ENCODE measurements at places on chromosomes 3 and 15.

GRCh38 chr15:80970018-80970657 lies 19.5 kb downstream of the MESD start:
- peak; percentile 83 for DNase-seq

- no peak for DNase-seq
Observed at GRCh38 chr15:93500155-93500554, 411.1 kb upstream of the RGMA start.

DNA sequence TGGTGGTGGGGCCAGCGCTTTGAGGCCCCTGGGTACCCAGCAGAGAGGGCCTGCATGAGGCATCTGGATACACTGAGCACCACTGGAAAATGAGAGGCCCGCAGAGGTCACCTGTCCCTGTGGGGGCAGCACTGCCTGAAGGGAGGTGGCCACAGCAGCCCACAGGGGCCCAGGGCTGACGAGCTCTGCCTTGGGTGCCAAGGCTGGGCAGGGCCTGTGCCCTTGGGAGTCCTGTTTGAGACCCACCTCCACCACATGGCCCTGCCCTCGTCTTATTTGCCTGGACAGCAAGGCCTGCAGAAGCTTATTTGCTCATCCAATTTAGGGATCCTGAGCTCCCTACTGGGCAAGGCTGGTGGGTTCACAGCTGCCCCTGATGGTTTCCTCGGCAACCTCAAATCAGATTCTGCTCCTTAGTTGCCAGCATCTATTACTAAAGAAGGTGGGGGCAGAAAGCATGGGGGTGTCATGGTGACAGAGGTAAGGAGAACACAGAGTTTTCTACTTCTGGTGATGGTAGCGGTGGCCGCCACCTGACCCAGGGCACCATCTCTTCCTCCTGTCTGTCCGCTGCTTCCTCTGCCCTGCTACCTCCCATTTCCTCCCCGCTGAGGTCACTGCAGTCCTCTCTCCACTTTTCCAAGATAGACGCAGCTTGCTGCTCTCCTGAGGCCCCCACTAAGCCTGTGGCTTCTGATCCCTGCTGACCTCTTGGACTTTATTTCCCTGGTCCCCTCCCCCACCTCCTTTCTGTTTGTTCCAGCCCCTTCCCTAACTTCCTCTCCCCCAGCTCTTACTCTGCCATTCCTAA lies 62.9 kb downstream of the HMCES start:
- DNase-seq: no peak

DNA sequence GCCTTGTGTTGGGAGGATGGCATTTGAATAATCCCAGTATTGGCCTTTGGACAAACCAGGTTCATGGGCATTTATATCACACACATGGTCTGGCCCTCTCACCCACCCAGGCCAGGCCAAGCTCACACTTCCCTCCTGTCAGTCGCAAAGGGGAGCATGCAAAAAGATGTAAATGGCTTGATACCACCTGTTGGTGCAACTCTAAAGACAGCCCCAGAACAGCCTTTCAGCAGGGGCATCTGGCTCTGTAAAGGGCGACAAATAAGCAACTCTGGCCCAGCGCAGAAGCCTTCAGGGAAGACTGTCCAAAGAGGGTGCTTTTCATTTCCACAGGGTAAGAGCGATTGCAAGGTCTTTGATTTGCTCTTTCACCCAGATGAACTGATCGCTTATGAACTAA lies 91.8 kb downstream of the USP13 start:
- no peak for DNase-seq

DNA sequence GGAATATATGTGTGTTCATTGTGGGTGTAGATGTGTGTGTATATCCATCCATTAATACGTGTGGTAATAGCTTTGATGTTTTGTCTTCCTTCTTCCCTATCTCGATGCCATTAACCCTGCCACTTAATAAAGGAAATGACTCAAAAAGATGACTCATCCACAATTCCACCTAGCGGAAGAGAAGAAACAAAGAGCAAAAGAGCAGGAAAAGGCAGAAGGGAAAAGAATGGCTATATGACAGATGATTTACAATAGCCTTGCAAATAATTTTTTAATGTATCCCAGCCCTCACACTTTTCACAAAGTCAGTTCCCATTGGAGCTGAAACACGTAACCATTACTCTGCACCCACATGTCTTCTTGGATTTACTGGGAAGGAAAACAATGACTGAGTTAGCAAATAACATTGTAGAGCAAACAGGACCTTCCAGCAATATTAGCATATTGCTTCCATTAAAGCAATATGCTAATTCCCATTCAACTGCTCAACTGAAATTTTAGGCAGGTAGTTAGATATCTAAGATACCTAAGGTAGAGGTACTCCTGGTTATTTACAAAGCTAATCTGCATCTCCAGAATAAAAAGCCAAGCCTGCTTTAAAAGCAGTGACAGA lies 197.2 kb downstream of the KCNAB1 start:
- DNase-seq: no peak

DNA sequence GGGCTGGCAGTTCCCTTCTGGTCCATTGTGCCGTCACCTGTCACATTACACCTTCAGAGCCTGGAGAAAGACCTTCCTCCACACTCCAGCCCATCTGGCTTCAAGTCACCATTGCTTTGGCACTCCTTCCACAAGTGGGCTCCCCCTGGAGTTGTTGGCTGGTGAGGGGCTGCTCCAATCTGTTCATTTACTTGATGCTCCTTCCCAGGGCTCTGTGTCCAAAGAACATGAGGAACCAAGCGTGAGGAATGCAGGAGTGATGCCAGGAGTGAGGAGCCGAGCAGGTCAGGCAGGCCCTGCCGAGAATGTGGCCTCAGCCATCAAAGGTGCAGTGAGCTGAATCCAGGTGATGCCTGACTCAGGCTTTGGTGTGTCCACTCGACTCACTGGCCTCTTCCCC lies 57.2 kb downstream of the OXNAD1 start:
- DNase-seq: no peak

DNA sequence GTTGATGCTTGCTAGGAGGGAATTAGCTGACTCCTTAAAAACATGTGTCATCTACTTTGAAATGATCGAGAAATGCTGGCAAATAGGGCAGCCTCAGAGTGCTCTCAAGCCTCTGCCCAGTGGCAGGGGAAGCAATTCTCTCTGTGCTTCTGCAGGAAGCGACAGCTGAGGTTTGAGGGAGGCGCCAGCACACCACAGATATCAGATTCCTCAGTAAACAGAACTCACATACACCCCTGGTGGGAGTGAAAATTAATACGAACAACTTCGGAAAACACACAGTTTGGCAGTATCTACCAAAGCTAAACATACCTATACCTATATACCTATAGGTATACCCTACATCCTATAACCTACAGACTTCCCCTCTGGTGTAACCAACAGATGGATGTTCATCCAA lies 61.3 kb downstream of the NSMCE3 start:
- DNase-seq: peak; percentile 59

- peak; percentile 5 for DNase-seq
Observed at GRCh38 chr3:71994203-71994602, 209.3 kb upstream of the PROK2 start.

GRCh38 chr3:101796077-101796680 lies 17.2 kb downstream of the NXPE3 start:
- no peak for DNase-seq

GRCh38 chr3:122421101-122421500 lies 5.2 kb upstream of the WDR5B start:
- no peak for DNase-seq

Measured in OCI-M1 (cell line).